ENCODE measurements at places on chromosomes 5 and 9. TPM values are rescaled to one million over a fixed set of nuclear protein-coding genes. Genes with fewer than 3 reads are reported as not detected.
A peak's percentile ranks its signal among the peaks of the same experiment; 100 is the strongest.

DNA sequence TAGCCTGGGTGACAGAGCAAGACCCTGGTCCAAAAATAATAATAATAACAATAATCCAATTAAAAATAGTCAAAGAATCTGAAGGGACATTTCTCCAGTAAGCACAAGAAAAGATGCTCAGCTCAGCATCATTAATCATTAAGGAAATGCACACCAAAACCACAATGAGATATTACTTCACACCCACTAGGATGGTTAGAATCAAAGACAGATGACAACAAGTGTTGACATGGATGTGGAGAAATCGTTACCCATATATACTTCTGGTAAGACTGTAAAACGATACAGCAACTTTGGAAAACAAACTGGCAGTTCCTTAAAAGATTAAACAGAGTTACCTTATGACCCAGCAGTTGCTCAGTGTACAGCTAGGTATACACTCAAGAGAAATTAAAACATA lies 5.3 kb upstream of the FANCG start:
- DNase-seq, result no peak

DNA sequence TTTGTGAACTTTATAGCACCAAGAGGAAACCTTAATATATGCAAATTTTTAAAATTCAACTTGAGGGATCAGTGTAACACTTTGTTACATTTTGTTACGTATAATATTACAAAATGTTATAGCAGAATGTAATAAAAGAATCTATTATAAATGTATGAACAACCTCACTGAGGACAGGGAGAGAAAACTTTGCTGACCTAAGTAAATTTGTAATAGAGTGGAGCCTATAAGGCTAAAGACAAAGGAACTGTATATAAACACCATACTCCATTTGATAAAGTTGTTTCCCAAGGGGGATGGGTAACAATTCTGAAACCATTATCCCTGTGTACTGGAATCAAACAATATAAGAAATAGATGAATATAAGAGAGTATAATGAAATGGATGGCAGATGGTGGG lies 77.3 kb downstream of the ANGPTL2 start:
- no peak for DNase-seq

DNA sequence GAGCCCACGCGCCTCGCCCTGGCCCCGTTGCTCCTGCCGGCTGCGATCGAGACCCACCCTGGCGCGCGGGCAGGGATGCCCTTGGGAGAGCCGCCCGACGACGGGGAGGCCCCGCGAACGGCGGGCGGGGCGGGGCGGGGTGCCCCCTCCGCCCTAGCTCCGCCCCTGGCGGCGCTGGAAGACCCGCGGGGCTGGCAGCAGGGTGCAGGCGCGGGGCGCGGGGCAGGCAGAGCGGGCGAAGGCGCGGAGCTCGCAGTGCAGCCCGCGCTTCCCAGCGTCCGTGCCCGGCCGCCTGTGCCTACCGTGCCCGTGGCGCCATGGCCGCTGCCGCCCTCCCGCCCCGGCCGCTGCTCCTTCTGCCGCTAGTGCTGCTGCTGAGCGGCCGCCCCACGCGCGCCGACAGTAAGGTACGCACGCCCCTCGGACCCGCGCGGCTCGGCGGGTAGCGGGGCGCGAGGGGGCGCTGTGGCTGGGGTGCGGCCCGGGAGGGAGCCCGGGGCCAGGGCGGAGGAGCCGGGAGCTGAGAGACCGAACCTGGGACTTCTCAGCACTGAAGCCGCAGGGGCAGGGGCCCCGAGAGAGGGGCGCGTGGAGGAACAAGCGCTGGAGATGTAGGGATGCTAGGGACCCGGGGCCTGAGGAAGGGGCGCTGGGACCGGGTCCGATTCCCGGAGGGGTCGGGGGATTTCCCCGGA lies at the start of gene OLFML2A:
TSS of gene OLFML2A (plus strand) at position 180 of the 695 bp plus-strand sequence. CDS start at position 318, 138 bp downstream.
- peak; percentile 36 for DNase-seq

DNA sequence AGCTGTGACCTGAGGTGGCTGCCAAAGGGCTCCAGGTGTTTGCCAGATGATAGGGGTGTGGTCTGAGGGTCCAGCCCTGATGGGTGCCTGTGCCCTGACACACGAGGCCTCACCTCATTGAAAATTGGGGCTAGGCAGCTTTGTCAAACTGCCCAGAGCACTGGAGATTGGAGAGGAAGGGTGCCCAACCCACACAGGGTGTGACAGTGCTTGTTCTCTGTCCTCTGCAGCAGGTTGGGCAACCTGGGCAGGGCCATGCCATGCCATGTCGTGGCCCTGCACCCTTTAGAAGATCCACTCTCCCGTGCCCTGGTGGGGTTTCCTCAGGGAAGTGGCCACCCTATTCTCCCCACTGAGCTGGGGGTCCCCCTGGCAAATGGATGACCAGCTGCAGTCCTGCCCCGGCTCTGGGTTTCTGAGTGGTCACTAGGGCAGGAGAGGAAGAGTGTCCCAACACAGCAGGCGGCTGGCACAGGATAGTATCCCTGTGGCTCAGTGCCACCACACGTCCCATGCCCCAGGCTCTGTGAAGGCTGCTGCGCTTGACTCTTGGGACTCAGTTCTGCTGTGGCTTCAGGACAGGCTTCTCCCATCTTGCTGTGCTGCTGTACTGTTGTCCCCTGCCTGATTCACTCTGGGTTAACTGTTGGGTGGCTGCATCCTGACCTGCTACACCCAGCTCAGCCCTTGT lies 100.8 kb upstream of the PITX1 start:
- no peak for DNase-seq

GRCh38 chr5:105504-106070 lies 13.6 kb downstream of the PLEKHG4B start:
- DNase-seq, result no peak

- DNase-seq, result no peak
These were observed 109.4 kb downstream of the ASTN2 start for GRCh38 chr9:117305454-117305853.

- no peak for DNase-seq
These were observed 8.0 kb downstream of the GAPT start for GRCh38 chr5:58499231-58499630.

- DNase-seq, result no peak
These were observed 70.9 kb upstream of the PPP1R26 start for GRCh38 chr9:135408476-135409254.

The AFAP1L1 gene
- total RNA-seq, result 1.4 TPM

The MAT2B gene
- total RNA-seq, result 65.3 TPM

The PCDHGA3 gene
- total RNA-seq, result not detected

The WNT8A gene
- not detected for total RNA-seq

The PPP2R2B gene
- total RNA-seq, result not detected
